ENCODE measurements at places on chromosomes 13 and 19.
A peak's percentile ranks its signal among the peaks of the same experiment; 100 is the strongest.

DNA sequence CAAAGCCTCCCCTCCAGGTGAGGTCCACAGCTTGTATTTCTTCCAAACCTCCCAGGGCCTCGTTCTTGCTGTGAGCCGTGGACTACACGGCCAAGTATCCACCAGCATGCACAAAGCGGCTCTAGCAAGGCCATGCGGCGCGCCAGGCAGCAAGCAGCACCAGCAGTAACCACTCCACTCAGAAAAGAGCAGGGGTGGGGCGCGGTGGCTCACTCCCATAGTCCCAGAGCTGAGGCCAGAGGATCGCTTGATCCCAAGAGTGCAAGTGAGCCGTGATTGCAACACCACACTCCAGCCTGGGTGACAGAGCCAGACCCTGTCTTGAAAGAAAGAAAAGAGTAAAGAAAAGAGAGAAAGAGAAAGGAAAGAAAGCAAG is 4.7 kb downstream of the CCDC8 start:
- DNase-seq = no peak

GRCh38 chr13:60837806-60838205 is 440.8 kb downstream of the TDRD3 start:
- DNase-seq = no peak

DNA sequence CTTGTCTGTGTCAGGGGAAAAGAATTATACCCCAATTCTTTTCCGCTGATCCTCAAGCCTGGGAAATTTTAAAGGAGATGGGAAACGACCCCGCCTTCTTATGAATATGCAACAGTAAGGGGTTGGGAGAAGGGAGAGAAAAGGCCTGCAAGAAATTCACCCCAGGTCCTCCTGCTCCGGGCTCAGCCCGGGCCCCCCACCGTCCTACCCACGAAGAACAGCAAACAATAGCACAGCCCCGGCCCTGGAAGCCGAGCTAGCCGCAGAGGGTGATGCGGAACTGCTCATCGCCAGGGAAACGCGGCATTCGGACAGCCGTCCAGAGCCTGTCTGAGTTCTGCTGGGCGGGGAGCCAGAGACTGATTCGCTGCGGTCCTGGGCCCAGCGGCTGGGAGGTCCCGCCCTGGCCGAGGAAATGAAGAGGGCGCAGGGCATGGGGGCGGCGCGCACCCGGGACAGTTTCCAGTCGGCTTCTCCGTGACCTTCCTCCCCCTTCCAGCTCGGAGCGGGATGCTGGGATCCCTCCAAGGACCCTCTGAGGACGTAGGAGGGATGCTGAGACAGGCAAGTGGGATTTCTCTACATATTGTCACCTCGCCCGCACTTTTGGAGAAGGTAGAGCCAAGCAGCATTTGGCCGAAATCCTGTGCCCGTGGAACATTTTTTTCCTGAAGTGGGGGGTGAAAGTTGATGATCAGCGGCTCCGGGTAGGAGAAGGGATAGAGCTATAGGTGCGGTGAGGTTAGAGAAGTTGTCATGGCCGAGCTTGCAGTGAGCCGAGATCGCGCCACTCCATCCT is 82.3 kb upstream of the C1QTNF9B start:
- DNase-seq = peak; percentile 59

DNA sequence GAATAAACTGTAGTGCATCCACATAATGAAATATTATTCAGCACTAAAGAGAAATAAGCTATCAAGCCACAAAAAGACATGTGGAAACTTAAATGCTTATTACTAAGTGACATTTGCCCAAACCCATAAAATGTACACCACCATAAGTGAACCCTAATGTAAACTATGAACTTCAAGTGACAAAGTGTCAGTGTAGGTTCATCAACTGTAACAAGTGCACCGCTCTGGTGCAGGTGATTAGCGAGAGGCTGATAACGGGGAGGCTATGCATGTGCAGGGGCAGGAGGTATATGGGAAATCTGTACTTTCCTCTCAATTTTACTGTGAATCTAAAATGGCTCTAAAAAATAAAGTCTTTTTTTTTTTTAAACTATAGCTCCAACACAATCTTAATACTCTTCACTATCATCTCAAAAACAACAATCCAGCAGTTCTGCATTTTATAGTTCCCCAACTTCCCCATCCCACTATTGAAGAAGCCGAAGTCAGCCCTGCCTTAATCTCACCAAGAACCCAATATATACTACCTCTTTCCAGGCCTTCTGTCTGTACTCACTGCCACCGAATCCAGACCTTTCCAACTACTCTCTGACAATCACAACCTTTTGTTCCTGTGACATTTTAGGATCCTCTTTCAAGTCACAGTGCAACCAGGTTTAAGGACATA is 22.6 kb downstream of the ELF1 start:
- DNase-seq = peak; percentile 77

- no peak for DNase-seq
Observed at GRCh38 chr19:46107371-46107770, 17.1 kb downstream of the IGFL3 start.

DNA sequence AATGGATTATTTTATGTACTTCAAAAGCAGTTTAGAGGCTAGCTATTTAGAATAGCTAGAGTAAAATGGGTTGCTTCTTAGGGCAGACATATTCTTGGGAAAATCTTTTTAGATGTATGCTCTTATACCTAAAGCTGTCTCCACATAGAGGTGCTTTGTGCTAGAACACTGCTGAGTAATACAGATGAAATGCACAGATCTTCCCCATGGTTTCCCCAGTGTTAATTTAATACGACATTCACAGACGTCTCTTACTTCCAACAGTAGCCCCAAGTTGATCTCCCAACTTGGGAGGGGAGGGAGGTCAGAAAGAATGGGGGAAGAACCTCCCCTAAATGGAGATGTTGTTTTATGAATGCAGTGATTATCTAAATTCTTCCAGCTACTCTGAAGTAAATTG is 16.9 kb downstream of the NALCN start:
- no peak for DNase-seq

GRCh38 chr13:110388108-110388943 is 81.2 kb downstream of the COL4A2 start:
- DNase-seq = no peak

DNA sequence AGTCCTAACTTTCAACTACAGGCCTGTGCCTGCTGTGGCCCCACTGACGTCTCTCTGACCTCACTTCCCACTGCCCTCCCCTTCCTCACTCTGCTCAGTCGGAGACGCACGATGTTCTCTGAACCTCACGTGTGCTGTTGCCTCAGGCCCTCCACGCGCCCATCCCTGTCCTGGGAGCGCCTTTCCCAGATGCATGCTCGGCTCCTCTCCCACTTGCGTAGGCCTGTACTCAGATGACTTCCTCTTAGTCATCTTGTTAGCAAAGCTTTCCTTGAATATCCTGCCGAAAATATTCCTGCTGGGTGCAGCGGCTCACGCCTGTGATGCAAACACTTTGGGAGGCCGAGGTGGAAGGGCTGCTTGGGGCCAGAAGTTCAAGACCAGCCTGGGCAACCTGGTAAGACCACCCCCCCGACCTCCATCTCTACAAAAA is 9.3 kb upstream of the SYT5 start:
- peak; percentile 51 for DNase-seq

DNA sequence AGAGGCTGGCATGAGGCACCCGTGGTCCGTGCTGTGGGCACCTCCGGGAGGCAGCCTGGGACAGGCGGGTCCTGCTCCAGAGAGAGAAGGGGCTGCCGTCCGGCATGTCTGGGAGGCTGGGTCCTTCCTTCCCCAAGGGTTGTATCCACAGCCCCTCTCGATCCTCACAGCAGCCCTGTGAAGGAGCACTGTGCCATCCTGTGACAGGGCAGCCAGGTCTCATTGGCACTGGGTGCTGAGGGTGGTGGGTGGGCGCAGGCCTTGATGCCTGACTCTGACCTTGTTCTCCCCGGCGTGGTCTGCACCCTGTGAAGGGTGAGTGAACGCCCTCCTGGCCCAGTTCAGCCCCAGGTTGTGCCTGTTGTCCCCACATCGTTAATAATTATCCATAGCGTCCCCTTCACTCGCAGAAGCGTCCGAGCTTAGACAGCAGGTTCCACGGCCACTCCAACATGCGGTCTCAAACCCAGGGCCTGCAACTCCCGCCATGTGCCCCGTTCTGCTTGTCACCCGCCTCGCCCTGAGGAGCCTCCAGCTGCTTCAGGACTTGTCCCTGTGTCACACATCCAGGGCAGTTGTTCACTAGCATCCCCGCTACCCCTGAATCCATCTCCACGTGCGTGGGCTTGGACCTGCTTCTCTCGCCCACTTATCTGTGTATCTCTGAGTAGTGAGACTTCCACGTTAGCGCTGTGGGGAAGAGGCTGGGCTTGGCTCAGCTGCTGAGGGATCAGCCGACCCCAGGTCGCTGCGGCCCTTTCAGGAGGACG is 10.6 kb downstream of the ATP11A start:
- DNase-seq = no peak

GRCh38 chr13:56864451-56864850 is 276.3 kb upstream of the PRR20A start:
- no peak for DNase-seq

DNA sequence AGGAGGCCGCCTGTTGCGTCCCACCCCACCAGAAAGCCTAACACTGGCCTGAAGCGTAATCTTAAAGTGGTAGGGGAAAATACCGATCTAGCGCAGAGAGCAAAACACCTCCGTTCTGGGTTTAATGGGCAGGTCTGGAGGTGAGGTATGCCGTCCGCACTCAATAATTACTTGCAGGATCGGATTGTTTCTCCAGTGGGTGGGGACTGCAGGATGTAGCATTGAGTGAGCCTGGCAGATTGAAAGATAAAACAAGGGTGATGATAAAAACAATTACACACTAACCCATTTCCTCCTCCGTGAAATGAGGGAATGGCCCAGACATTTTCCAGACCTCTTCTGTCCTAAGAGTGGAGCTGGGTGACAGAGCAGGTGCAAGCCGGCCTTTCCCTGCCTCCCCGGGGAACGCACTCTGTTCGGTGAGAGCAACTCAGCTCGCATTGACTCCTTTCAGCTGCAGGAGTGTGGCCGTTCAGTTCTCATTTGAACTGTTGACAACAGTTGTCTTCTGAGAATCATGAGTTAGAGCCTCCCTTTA is 110.2 kb upstream of the DOCK9 start:
- DNase-seq = no peak

DNA sequence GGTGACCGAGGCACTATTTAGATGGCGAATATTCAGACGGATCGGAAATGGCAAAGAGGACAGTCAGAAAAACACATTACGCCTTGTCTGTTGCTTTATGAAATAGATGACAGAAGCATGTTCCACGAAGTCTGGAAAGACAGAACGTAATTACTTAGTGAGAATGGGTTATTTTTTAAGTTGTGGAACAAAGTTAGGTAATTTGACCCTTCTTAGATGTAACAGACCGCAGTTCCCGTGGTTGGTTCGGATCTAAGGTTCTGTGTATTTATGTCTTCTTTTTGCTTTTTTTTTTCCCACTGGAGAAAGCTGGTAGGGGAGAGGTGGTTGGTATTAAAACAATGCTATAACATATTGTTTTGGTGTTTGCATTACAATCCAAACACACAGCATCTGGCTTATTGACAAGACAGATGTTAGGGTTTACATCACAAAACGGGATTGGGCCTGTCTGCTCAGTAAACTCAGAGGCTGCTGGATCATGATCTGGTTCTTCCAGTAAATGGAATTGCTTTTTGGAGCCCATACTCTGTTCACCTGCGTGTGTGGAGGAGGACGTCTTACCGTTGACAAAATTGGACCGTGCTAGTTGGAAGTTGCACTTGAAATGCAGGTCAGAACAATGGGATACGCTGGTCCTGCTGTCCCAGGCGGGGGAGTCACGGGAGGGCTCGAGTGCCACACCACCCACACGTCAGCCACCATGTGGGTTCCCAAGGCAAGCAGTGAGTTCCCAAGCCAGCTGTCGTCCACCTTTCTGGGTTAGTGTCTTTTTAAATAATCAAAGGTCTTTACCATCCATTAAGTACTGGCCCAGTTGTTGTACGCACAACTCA is 13.8 kb downstream of the ATP11A start:
- no peak for DNase-seq

DNA sequence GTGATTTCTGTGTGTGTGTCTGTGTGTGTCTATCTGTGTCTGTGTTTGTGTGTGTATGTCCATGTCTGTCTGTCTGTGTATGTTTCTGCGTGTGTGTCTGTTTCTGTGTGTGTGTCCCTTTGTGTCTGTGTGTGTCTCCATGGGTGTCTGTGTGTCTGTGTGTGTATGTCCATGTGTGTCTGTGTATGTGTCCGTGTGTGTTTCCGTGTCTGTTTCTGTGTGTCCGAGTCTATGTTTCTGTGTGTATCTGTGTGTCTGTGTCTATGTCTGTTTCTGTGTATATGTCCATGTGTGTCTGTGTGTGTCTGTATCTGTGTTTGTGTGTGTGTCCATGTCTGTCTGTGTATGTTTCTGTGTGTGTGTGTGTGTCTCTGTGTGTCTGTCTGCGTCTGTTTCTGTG is 276.3 kb upstream of the SOX1 start:
- no peak for DNase-seq

GRCh38 chr19:42074513-42075363 is 1.2 kb upstream of the ZNF574 start:
- DNase-seq = peak; percentile 63

DNA sequence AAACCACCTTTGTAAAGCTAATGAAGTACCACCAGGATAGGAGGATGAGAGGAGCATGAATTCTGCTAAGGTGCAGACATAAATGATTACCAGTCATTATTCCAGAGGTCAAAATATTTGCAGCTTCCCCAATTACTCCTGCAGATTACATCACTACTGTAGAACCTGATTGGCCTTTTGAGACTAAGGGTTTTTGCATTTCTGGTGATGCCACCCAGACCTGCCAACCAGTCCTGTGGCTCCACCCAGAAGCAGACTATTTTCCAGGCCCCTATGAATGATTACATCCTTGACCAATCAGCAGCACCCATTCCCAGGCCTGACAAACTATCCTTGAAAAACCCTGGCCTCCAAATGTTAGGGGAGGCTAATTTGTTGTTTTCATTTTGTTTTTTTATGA is 11.2 kb upstream of the KCNC3 start:
- DNase-seq = peak; percentile 56

DNA sequence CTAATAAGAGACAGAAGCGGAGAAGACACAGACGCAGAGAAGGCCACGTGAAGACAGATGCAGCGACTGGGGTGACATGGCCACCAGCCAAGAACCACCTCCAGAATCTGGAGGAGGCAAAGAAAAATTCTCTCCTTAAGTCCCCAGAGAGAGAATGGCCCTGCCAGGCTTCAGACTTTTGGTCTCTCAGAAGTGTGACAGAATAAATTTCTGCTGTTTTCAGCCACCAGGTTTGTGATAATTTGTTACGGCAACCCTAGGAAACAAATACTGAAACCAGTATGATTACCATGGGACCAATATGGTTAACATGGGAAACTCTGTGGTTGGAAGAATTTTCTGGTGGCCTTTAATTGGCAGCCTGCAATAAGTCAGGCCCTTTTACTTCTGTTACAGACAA is 63.9 kb upstream of the DOCK9 start:
- no peak for DNase-seq

GRCh38 chr13:112894673-112895481 is 74.1 kb upstream of the MCF2L start:
- no peak for DNase-seq
